ENCODE measurements at places on chromosomes 13 and 19.

- DNase-seq = peak; percentile 91
Observed at GRCh38 chr19:46303691-46304397, 7.0 kb downstream of the HIF3A start.

- no peak for DNase-seq
Observed at GRCh38 chr19:53092723-53093122, 10.5 kb downstream of the ZNF160 start.

DNA sequence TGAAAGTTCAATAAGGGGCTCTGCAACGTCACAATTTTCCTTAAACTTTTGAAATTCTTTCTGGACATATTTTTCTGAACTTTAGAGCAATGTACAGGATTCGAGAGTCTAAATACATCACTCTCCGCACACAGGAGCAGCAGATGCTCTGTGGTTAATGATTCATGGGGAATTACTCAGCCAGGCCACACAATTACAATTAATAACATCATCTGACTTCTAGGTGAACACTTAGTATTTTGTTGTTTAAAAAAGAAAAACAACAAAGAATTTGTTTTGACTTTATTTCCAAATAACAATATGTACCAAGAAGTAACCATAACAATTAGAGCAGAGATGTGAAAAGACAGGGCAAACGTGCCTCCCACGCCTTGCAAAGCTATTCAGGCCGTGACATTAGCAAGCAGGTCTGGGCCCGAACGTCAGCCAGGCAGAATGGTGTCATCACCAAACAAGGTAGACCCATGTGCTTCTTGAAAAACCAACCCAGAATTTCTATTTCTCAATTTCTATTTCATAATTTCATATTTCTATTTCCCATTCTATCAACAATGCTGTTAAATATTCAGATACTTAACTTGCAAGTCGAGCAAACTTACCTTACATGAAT, 236.3 kb downstream of the COL4A1 start:
- DNase-seq = no peak

DNA sequence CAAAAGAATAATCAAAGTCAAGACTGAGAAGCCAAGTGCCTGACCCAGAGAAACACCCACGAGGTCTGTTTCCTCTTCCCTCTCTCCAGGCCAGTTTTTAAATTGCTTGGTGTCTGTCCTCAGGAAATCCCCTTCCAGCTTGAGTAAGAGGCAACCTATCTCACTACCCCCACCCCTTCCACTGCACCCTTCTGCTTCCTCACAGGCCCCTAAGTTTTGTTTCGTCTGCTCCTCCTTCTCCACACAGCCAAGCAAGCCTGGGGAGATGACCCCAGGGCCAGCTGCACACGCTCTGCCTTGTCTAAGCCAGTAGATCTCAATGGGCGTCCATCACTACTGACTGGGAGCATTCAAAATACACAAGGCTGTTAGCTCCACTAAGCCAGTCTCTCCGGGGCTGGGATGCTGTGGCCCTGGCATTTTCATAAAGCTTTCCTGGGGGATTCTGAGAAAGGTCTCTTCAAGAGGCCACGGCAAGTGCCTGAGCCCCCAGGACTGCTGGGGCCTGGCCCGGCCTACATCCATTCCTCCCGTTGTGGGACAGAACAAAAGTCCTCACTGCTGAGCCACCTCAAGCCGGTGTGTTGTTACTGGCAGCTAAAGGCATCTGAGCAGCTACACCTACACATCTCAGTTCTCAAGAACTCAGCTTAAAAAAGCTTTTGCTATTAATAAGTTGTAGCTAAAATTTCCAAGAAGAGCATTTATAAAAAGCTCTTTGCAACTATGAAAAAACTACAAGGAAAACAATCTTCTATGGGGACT, 14.9 kb upstream of the IL4I1 start:
- DNase-seq = no peak

- DNase-seq = no peak
Observed at GRCh38 chr19:17235971-17236777, 9.5 kb downstream of the NR2F6 start.

DNA sequence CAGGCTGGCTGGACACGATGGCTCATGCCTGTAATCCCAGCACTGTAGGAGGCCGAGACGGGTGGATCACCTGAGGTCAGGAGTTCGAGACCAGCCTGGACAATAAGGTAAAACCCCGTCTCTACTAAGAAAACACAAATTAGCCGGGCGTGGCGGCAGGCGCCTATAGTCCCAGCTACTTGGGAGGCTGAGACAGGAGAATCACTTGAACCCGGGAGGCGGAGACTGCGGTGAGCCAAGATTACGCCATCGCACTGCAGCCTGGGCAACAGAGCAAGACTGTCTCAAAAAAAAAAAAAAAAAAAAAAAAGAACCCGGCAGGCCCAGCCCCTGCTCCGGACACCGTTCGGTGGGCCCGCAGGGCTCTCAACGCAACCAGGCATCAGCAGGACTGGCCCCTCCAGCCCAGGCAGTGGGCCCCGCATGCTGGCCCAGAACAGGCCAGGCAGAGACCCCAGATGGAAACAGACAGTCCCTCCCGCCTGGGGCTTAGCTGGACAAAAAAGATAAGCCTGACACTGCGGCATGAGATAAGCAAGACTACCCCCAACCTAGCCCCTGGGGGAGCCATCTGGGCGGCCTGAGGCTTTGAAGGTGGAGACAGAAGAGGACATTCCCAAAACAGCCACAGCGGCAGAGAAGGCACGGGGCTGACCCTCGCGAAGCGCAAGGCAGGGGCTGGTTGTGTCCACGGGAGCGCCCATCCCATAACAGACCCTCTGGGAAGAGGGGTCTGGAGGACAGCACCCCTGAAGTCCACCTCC, 11.6 kb downstream of the REXO1 start:
- DNase-seq = no peak

GRCh38 chr19:45005787-45006186, 4.5 kb downstream of the RELB start:
- no peak for DNase-seq

DNA sequence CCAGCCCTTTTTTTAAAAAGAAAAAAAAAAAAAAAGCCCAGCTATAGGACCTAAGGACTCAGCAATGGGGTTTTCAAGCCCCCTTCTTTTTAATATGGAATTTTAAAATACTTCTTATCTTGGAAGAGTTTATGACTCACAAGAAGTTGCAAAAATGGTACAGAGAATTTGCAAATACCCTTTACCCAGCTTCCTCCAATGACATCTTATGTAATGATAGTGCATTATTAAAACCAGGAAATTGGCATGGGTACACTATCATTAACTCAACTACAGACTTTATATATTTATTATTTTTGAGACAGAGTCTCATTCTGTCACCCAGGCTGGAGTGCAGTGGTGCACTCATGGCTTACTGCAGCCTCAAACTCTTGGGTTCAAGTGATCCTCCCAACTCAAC, 16.1 kb downstream of the TMEM38A start:
- DNase-seq = no peak

GRCh38 chr19:45189971-45190370, 11.4 kb downstream of the BLOC1S3 start:
- no peak for DNase-seq

DNA sequence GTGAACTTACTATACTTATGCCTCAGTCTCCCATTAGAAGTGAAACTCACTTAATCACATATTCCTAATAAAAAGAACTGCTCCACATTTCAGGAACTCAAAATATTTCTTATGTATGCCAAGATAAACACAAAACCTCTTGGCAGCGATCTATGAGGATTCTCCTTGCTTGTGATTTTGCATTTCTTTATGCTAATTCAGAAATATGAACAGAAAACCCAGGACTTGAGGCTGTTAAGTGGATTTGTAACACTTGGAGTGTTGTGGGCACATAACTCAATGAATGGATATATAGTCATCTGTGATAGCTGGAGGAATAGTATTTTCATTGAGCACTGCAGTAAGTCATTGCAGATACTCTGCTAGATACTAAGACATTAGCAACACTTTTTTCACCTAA, 5.6 kb upstream of the KATNAL1 start:
- DNase-seq = no peak
